ENCODE measurements at places on chromosomes 4 and X. TPM values are rescaled to one million over a fixed set of nuclear protein-coding genes. Genes with fewer than 3 reads are reported as not detected.
A peak's percentile ranks its signal among the peaks of the same experiment; 100 is the strongest.

DNA sequence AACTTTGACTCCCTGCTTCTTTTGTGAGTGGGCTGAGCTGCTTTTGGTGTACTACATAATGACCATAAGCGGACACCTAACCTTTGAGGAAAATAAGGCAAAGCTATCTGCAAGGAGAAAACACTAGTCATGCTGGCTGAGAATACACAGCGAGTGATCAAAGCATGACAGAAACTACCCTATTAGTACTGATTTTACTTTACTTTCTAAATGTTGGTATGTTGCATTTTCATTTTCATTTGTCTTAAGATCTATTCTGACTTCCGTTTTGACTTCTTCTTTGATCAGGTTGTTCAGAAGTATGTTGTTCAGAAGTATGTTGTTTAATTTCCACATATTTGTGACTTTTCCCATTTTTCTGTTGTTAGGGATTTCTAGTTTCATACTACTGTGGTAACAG is 361.1 kb downstream of the TRAM1L1 start:
- no peak for DNase-seq

DNA sequence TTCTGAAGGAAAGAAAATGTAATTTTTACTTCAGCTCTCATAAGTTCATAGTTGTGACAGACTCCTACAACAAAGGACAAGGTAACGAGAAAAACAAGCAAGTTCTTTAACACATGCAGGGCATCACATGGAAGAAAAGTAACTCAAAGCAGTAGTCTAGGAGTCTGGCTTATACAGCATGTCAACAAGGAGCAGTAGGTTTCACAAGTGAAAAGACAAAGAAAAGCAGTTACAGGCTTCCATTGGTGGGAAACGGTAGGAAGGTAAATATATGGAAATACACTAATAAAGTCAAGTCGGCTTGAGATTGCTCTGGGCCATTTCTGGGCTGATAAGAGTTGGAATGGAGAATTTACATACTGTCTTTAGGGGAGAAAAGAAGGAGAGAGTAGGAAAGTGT is 228.4 kb upstream of the ZFP42 start:
- no peak for DNase-seq

DNA sequence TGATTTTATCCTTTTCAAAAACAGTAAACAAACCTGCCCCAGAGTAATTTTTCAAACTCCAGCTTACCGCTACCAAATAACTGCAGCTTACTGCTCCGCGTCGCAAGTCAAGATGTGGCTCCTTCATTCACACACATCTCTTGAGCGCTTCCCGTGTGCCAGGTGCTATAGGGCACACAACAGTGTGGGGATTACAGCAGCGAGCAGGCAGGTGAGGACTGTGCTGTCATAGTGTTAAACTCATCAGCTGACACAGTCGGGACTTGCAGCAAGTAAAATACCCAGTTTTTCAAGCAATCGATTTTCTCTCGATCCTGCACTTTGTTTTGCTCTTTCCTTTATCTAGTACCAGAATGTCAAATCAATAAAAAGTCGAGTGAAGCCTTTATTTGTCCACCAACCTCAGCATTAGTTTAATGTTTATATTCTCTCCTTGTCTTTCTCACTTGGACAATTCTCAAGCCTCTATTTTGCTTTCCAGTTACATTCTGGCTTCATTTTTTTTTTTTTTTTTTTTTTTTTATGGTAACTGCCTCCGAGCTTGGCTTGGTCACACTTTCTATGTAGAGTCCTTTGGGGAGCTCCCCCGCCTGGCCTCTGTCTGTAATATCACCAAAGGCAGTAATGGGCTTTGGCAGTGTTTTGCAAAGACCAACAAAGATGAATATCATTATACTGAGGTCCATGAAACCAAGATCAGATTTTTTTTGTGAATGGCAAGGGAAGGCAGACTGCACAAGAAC is 8.3 kb upstream of the ASB5 start:
- peak; percentile 32 for DNase-seq

GRCh38 chr4:37687194-37687562 is 1.0 kb upstream of the RELL1 start:
- DNase-seq, result no peak

DNA sequence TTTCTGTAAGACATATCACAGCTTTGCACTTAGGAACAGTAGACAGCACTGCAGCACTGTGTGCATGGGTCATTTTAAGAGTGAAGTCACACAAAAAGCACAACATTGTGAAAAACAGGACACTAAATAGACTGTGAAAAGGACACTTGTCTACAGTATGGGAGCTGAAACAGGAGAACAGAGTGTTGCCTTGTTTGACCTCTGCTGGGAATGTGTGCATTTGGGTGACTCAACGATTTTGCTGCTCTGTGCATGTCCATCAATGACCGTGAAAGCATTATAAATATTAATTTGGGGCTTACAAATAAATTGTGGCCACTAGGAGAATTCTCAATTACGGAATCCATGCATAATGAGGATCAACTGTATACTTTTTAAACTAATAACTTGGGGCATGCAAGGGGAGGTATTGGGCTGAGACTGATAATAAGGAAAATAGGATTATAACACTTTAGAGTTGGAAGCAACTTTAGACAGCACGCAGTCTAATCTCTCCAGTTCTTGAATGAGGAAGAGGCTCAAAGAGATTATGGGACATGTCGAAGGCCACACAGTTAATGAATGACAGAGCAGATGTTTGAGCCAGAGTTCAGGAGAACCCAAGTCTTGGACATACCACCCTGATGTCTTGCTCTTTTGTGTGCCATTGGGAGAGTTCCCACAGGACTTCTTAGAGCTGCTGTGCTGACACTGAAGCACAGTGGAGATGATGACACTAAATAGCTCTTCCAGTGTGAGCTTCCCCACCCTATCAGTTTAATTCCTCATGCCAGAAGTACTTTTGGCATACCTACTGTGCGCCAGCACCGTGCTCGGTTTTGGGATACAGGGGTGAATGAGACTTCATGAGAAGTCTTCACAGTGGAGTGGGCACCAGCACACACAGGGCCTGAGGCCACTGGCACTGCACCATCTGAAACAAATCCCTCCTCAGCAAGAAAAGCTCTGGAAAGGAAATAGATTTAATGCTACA is 79.3 kb downstream of the FRAS1 start:
- no peak for DNase-seq

DNA sequence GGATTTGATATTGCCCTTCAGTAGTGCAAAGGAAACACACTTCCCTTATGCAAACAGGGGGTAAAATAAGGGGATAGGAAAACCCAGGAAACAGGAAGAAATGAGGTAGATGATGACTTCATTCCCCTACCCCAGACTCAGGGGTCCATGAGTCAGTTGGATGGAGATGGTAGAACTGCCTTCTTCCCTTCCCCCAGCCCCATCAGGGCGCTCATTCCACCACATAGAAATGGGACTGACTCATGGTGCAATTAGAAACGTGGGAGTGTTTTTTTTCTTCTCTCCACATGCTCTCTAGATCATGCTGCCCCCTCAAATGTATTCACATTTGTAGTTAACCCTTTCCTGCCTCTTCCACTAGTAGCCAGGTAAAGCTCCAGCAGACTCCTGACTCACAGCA is 23.1 kb upstream of the ARMCX2 start:
- DNase-seq, result no peak

DNA sequence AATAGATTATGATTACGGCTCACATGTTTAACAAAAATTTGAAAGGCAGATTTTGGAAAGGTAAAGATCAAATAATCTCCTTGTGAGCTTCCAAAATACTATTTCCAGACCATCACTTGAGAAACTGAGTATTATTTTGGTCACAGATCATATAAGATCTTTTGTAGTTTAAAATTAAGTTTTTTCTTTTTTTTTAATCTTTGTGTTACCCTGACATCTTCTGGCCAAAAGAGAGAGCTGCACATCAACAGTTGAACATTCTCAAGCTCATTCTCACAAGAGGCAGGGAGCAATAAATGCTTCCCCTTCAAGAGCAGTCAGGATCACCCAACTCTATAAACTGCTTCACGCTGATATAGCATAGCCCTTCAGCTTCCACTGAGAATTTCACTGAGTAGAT is 15.9 kb downstream of the TMEM192 start:
- peak; percentile 2 for DNase-seq

GRCh38 chr4:79907001-79907400 is 166.0 kb downstream of the ANTXR2 start:
- no peak for DNase-seq

- DNase-seq, result no peak
Observed at GRCh38 chr4:72205831-72206230, 174.0 kb downstream of the NPFFR2 start.

DNA sequence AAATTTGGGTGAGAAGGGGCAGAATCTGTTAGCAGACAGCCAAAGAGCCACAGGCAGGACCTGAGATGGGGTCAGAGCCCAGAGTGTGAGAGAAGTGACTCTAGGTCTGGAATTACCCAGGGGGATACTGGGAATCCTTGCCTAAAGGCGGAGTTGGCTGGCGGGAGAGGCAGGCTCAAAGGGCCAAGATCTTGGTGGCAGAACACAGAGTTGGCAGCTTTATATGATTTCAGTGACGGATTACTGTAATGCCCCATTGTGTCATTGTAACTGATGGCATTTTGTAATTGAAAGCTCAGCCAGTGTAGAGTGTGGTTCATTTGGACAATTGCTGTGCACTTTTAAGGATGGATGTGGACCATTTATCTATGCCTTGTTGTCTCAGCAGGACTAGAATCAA is 77.3 kb downstream of the SMIM20 start:
- no peak for DNase-seq

Gene GSX2
- not detected for total RNA-seq

Gene FAM9C
- not detected for total RNA-seq
